CD4-positive, alpha-beta T cell treated with Interleukin-1 beta for 1 hour (primary cell): ENCODE measurements at places on chromosomes 16 and 17.

DNA sequence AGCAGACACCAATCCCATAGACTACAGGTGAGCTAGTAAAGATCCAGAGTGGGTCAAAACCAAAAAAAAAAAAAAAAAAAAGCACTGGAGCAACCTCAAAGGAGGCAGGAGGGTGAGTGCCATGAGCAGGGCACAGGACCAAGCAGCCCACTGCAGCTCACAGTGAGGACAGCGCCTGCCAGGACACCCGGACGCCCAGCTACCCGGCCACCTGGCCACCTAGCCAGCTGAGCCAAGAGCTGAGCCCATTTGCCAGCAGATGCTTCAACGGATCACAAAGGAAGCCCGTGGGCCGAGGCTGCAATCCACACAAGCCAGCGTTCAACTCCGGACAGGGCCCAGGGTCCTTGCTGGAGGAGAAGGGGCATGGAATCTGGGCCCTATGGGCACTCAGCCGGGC lies 15.1 kb downstream of the AXIN1 start:
- no peak for DNase-seq

DNA sequence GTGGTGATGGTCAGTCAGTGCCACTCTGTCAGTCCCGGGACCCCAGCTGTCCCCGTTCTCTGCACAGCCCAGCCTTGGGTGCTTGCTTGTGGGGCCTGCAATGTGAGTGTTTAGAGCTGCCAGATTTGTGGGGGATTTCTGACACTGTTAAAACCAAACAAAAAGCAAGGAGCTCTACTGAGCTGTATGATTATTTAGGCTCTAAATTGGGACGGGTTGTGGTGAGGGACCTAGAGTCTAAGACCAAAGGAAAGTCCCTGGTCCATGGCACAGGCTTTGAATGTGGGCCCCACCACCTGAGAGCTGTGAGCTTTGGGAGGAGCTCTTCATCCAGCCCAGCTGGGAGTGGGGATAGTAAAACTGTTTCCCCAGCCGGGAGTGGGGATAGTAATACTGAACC lies 63.3 kb downstream of the KSR1 start:
- DNase-seq = no peak

- peak; percentile 79 for DNase-seq
These were observed 5.2 kb downstream of the CCR7 start for GRCh38 chr17:40559954-40560591.

DNA sequence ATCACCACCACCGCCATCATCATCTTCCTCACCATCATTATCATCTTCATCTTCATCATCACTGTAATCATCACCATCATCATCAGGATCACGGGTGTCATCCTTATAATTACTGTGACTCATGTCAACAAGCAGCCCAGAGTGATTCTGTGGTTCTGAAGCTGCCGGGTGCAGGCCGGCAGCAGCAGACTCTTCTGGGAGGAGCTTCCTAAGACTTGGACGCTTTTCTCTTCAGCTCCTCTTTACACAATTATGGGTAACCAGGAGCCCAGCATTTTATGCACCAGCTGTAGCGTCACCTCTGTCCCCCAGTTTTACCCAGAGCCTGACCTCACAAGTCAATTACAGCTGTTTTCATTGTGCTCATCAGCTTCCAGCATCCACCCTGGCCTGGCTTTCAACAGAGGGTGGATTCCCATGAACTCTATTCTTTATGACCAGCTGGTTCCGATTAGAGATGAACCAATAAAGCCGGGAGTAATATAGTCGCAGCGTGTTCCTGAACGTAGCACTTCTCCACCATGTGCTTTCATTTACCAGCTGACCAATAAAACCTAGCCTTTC lies 275.8 kb downstream of the FOXL1 start:
- no peak for DNase-seq

GRCh38 chr16:58732545-58733247 lies 1.4 kb downstream of the GOT2 start:
- no peak for DNase-seq

DNA sequence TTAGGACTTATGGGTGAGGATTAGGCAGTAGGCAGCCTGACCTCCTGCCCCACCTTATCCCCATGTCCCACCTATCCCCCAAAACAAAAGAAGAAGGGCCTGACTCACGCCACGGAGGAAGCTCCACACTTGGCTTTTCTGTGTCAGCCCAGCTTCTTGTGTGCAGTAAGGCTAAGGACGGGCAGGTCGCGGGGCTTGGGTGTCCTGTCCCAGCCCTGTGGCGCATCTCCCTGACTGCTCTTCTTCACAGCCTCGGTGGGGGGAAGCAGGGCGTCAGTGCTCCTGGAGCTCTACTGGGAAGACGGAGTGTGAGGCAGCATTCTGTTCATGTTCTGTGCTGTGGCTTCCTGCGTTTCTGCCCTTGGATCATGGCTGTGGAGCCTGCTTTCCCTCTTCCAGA lies 34.6 kb upstream of the ALDH3A2 start:
- DNase-seq = no peak

DNA sequence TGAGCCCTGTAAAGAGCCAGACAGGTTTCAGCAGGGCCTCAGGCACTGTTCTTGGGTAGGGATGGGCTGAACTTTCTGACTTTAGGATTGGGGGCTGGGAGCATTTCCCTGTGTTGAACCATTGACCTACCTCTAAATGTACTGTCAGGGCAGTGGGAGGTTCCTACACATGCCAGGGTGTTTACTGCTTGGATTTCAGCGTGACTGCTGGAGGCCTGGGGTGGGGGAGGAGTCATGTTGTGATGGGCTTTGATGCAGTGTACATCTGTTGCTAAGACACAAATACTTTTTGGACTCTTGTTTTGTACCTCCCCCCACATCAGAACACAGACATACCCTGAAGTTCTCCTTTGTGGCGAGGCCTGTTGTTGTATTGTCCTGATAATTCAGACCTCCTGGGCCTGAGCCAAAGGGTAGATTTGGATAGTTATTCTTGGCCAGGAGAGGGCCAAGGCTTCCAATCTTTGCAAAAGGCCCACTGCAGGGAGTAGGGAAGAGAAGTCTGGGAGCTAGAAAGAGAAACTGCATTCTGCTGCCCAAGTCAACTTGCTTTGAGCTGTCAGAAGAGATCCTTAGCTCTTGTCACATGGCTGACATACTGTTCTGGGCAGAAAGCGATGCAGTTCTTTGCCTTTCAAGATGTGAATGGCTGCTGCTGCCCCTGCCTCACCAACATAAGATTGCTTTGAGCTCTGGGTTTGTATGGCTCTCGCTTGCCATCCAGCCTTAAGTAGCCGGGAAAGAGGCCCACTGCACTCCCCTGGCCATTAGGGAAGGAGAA lies 3.7 kb downstream of the NFE2L1 start:
- DNase-seq = no peak

DNA sequence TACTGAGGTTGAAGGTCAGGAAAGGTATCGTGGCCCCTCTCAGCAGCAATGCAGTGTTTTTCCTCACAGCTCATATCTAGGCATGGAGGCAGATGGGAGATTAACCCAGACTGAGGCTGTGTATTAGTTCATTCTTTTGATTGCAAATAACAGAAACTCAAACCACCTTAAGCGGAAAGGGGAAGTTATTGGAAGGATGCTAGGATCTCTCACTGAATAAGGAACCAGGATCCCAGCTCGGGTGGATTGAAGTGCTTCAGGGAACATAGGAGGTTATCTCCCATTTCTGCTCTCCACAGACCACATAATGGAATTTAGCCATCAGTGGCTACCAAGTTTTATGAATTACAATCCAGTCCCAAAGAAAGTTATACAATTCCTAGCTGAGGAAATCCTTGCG lies 8.2 kb downstream of the ZNF689 start:
- no peak for DNase-seq

- DNase-seq = peak; percentile 10
These were observed 33.5 kb upstream of the EMP2 start for GRCh38 chr16:10613785-10614485.

- DNase-seq = no peak
These were observed 6.7 kb downstream of the RPRML start for GRCh38 chr17:46972346-46972745.

- DNase-seq = no peak
These were observed 1.6 kb downstream of the IRX3 start for GRCh38 chr16:54284931-54285413.

- no peak for DNase-seq
These were observed 2.2 kb downstream of the ACBD4 start for GRCh38 chr17:45137561-45138305.

- DNase-seq = no peak
These were observed 83.8 kb downstream of the NETO2 start for GRCh38 chr16:47059991-47060390.

DNA sequence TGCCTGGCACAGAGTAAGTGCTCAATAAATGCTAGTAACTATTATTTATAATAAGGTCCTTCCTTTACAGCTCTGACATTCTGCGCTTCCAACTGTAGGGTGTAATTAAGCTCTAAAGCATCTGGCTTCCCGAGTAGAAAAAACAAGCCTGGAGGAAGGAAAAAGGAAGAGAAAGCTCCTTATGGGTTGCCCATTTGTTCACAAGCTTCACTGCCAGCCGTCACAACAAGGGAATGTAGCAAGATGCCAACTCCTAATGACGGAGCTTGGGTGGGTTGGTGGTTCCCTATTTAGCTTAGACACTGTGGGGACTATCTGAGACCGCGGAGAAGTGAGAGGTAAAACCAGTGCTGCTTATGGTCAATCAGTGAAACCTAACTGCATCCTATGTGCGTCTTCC lies 7.3 kb upstream of the RPRML start:
- DNase-seq = no peak

DNA sequence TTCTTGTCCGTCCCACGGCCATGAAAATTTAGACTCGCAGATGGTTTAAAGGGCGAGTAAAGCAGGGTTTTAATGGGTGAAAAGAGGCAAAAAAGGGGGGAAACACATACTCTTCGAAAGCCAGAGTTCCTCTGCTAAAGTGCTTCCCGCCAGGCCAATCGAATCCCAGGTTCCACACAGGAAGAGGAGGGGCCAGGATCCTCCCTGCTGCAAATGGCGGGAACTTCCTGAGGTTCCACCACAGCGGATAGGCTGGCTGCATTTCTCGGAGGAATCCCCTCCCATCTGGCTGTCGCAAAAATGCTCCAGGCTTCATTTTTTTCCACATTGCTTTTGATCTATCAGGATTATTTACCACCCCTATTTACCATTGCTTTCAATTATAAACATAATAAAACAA lies 670.1 kb upstream of the CA10 start:
- no peak for DNase-seq

GRCh38 chr17:3974138-3974687 lies 10.0 kb upstream of the ATP2A3 start:
- DNase-seq = no peak

DNA sequence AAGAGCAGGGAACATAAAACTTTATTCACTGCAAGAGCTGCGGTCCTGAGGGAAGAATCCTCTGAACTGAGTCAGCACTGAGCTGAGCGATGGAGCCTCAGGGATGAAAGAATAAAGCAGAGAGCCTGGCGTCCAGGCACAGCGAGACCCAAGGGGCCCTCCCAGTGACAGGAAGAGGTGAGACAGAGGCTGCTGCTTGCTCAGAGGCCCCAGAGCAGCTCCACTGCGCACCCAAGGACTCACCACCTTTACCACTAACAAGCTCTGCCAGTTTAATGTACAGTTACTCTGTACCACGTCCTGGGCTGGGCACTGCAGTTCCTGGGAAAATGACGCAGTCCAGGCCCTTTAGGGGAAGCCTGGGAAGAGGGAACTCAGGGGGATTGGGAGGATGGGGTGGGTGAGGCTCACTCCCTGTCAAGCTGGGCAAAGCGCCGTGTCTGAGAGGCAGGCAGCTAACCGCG lies 5.6 kb downstream of the GFAP start:
- DNase-seq = no peak

- no peak for DNase-seq
These were observed 2.1 kb downstream of the ZNF750 start for GRCh38 chr17:82837586-82838320.

DNA sequence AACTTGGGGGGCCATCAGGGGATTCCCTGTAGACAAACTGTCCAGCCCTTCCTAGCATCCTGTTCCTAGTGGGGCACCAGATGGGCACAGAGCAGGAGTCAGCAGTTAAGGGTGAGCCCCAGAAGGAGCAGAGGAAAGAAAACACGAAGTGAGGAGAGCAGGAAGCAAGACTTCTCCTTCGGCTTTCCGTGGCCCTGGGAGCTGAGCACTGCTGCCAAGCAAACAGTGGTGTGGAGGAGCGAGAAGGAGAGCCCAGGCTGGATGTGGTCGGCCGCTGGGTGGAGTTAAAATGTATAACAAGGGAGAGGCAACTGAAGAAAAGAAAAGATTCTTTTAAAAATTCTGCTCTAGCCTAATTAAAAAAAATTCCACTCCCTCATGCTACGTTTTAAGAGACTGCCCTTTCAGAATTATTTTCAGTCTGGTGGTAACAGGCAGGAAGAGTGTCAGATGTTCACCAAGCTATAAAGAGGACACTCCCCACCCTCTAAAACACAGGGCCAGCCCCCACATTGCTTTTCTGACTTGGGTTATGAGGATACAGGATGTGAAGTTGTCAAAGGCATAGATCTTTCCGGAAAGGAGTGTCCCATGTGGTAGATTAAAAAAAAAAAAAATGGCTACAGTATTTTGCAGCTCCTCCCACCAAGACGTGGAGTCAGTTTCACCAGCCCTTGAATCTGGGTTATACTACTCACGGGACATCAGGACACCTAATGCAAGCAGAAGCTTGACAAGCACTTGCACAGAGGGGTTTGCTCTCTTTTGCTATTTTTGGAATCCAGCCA lies 74.9 kb upstream of the ZFHX3 start:
- peak; percentile 11 for DNase-seq

GRCh38 chr17:30172560-30172959 lies 55.9 kb downstream of the NSRP1 start:
- DNase-seq = no peak

DNA sequence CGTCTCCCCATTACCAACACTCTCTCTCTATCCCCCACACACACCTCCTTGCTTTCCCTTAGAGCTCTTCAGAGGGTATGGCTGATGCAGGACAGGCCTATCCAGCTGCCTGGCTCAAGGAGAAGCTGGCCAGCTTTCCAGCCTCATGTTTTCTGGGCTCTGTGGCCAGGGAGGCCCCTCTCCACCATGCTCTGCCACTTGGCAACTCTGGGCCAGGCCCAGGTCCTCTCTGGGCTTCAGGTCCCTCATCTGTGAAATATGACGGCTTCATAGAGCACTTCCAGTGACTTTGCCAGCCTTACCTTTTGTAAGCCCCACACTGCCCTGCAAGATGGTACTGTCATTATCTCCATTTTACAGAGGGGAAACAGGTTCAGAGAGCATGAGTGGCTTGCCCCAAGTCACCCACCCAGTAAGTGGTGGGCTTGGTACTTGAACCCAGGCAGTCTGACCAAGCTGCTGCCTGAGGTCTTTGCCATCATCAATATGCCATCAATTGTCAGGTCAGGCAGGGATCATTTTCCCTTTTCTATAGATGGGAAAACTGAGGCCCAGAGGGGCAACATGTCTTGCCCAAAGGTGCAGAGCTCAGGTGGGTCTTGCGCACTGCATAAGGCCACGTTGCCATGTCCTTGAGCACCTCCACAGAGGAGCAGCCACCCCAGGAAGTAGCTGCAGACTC lies 548 bp upstream of the ADGRG5 start:
- no peak for DNase-seq

GRCh38 chr17:74819801-74820436 lies 39.8 kb downstream of the GRIN2C start:
- DNase-seq = no peak

- DNase-seq = no peak
These were observed 7.1 kb downstream of the GOSR2 start for GRCh38 chr17:46930051-46930450.
